ENCODE measurements at places on chromosomes 4 and X. TPM values are rescaled to one million over a fixed set of nuclear protein-coding genes. Genes with fewer than 3 reads are reported as not detected.

TLR10 gene
- not detected for polyA plus RNA-seq

SPINK2 gene
- not detected for polyA plus RNA-seq

ARR3 gene
- polyA plus RNA-seq, result not detected

SPRY1 gene
- 2.1 TPM for polyA plus RNA-seq

GPR50 gene
- polyA plus RNA-seq, result not detected

GABRG1 gene
- polyA plus RNA-seq, result not detected

FGFBP1 gene
- polyA plus RNA-seq, result not detected

KLHL34 gene
- polyA plus RNA-seq, result not detected

ATP7A gene
- polyA plus RNA-seq, result 5.2 TPM

ANXA3 gene
- polyA plus RNA-seq, result 15.7 TPM

CNGA1 gene
- 0.04 TPM for polyA plus RNA-seq

MAGEA4 gene
- not detected for polyA plus RNA-seq

EREG gene
- polyA plus RNA-seq, result 0.48 TPM

DLG3 gene
- 9.8 TPM for polyA plus RNA-seq

NLGN3 gene
- polyA plus RNA-seq, result 0.27 TPM

RIPPLY1 gene
- polyA plus RNA-seq, result not detected

ARMCX5 gene
- polyA plus RNA-seq, result 11.8 TPM

NLRP2B gene
- not detected for polyA plus RNA-seq

PLS3 gene
- 165 TPM for polyA plus RNA-seq

IQCM gene
- polyA plus RNA-seq, result 0.10 TPM

NHSL2 gene
- 7.9 TPM for polyA plus RNA-seq

GRPR gene
- 0.34 TPM for polyA plus RNA-seq

PABPC1L2A gene
- polyA plus RNA-seq, result not detected

SHROOM4 gene
- 0.59 TPM for polyA plus RNA-seq

PFKFB1 gene
- 0.15 TPM for polyA plus RNA-seq

WFS1 gene
- 66.4 TPM for polyA plus RNA-seq

ATP2B3 gene
- polyA plus RNA-seq, result not detected

TXK gene
- 0.10 TPM for polyA plus RNA-seq
